T-helper 17 cell (primary cell): ENCODE measurements at places on chromosomes 7 and 10. TPM values are rescaled to one million over a fixed set of nuclear protein-coding genes. Genes with fewer than 3 reads are reported as not detected.

Gene CPA5
- total RNA-seq, result 11.5 TPM

Gene NRCAM
- total RNA-seq, result not detected

Gene NUTM2E
- not detected for total RNA-seq

Gene PTPN12
- total RNA-seq, result 70.8 TPM

Gene GPR26
- total RNA-seq, result not detected

Gene EFCAB10
- 1.5 TPM for total RNA-seq

Gene ASZ1
- total RNA-seq, result not detected

Gene NKX1-2
- not detected for total RNA-seq

Gene PTPRE
- total RNA-seq, result 45.3 TPM

Gene OPN1SW
- total RNA-seq, result not detected

Gene MYPN
- total RNA-seq, result not detected

Gene ASB4
- total RNA-seq, result not detected

Gene TUBAL3
- not detected for total RNA-seq

Gene SPDYE5
- total RNA-seq, result not detected

Gene TCTN3
- total RNA-seq, result 18.1 TPM

Gene STOX1
- total RNA-seq, result 0.12 TPM

Gene INHBA
- total RNA-seq, result 0.12 TPM

Gene GPRIN2
- not detected for total RNA-seq

Gene BAMBI
- total RNA-seq, result 4.1 TPM

Gene SPDYE16
- total RNA-seq, result not detected

Gene NME8
- not detected for total RNA-seq

Gene SH2D4B
- total RNA-seq, result 0.18 TPM

Gene ATP6V0E2
- 29.4 TPM for total RNA-seq
